ENCODE measurements at places on chromosomes 11 and 22.

DNA sequence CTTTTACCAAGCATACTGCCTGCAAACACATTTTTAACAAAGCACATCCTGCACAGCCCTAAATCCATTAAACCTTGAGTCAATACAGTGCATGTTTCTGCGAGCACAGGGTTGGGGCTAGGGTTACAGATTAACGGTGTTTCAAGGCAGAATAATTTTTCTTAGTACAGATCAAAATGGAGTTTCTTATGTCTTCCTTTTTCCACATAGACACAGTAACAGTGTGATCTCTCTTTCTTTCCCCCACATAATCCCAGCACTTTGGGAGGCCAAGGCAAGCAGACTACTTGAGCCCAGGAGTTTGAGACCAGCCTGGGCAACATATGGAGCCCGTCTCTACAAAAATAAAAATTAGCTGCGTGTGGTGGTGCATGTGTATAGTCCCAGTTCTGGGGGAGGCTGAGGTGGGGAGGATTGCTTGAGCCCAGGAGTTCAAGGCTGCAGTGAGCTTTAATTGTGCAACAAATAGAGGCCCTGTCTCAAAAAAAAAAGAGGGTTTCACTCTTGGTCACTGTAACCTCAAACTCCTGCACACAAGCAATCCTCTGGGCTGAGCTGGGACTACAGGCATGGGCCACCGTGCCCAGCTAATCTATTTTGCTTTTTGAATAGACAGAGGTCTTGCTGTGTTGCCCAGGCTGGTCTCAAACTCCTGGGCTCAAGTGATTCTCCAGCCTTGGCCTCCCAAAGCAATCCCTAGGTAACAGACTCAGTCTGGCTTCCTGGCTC is 19.7 kb upstream of the SLC3A2 start:
- no peak overlapping the region for H3K27ac ChIP-seq
- H3K27me3 ChIP-seq, result no peaks in the 10 kb centered on the region
- no peak for DNase-seq
- H3K4me1 ChIP-seq, result no peaks in the 10 kb centered on the region

GRCh38 chr11:65776710-65777141 is 4.0 kb downstream of the AP5B1 start:
- no peak overlapping the region for H3K4me3 ChIP-seq
- DNase-seq, result no peak
- H3K27me3 ChIP-seq, result no peaks in the 10 kb centered on the region
- no peak overlapping the region for H3K27ac ChIP-seq

GRCh38 chr22:29004647-29005371 is 56.8 kb downstream of the C22orf31 start:
- H3K4me1 ChIP-seq, result peaks cover 35% of the 10 kb centered on the region
- H3K27me3 ChIP-seq, result no peaks in the 10 kb centered on the region
- peak overlapping the region; percentile 87 for H3K27ac ChIP-seq
- no peak overlapping the region for H3K4me3 ChIP-seq

DNA sequence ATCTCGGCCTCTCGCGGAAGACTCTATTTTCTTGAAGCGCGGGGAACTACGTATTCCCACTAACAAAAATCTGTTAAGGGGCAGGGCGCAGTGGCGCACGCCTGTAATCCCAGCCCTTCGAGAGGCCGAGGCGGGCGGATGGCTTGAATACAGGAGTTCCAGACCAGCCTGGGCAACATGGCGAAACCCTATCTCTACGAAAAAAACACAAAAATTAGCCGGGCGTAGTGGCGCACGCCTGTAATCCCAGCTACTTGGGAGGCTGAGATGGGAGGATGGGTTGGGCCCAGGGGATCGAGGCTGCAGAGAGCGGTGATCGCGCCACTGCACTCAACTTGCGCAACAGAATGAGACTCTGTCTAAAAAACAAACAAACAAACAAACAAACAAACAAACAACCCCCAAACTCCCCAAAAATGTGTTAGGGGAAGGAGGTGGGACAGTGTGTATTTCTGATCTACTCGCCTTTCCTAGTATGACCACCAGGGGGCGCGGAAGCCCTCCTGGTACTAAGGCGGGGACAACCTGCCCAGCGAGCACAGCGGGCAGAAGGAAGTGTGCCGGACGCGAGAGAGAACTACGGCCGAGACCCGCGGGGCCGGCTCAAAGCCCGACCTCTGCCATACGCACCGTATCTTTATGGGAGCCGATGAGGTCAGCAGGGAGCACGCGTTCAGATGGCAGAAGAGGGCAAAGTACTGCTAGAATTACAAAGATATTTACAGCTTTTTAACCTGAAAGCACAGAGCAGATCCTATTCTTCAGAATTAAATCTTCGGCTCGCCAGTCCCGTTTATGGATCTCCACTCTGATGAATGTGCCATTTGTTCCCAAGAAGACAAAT is 1.3 kb upstream of the STX3 start:
- H3K36me3 ChIP-seq, result no peaks in the 10 kb centered on the region
- no peaks in the 10 kb centered on the region for H3K27me3 ChIP-seq
- H3K4me1 ChIP-seq, result peaks cover 16% of the 10 kb centered on the region

DNA sequence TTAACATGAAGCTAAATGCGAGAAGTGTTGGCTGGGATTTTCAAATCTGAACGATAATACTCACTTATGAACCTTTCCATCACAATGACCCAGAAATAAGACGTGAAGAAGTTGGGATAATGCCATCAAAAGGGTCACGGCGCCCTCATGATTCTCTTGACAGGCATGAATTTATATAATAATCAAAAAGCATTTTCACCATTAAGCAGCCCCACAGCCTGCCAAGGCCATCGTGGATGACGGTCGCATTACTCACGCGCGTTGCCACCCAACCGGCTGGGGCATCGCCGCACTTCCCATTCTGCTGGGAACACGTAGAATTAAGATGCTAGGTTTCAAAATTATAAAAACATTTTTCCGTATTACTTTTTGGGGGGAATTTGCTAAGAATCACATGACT is 18.9 kb upstream of the GAL start:
- no peak for DNase-seq
- H3K36me3 ChIP-seq, result no peaks in the 10 kb centered on the region
- no peak overlapping the region for H3K4me3 ChIP-seq
- H3K27ac ChIP-seq, result no peak overlapping the region
- H3K4me1 ChIP-seq, result no peaks in the 10 kb centered on the region
